ENCODE measurements at places on chromosomes 2 and 18.

GRCh38 chr2:207156451-207157161 lies 9.1 kb downstream of the KLF7 start:
- DNase-seq: no peak

DNA sequence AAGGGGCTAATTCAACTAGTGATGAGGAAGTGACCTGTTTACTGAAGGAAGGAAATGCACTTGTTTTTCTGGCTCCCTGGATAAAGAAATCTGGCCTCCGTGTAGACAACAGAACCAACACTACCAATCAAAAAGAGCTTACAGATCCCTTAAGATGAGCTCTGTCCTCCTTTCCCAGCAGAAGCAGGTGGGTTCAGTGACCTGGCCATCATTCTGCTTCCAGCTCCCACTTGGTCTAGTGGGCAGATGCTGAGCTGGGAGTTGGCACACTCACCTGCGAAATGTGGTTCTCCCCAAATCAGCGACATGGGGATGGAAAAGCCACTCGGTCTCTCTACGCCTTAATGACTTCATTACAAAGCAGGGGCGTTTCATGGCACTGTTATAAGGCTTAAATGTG lies 132.6 kb downstream of the AFF3 start:
- no peak for DNase-seq

GRCh38 chr2:216192931-216193330 lies 83.8 kb downstream of the XRCC5 start:
- no peak for DNase-seq

- DNase-seq: no peak
These were observed 9.6 kb downstream of the MRPL30 start for GRCh38 chr2:99190548-99190947.

DNA sequence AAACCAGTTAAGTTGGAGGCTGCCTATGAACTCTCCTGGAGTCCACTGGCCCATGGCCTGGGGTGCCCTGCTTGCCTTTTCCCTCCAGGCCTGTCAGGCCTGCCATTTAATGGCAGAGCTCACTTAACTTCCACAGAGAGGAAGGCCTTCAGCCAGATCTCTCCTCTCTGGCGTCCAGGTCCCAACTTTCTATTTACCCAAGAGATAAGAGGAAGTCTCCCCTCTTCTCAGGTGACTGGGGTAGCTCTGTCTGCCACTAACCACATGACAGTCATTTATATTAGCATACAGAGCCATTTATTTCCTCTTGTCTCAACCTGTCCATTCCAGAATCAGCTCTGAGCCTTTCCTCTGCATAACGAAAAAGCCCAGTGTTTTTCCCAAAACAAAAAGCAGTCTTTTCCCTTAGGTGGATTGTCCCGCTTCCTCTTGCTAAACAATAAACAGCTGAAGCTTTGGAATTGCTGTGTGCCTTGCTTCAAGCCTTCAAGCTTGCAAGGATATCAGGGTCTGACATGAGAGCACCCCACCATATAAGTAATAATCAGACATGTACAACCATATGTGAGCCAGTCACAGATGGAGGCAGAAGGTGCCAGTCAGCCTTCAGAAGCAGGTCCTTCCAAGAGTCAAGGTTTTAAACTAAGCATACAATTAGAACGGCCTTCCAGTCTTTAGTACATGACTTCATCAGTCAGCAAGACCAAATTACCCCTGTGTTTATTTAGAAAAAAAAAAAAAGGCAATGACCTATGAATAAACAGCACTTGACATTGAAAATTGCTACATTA lies 71.2 kb upstream of the STPG4 start:
- no peak for DNase-seq

DNA sequence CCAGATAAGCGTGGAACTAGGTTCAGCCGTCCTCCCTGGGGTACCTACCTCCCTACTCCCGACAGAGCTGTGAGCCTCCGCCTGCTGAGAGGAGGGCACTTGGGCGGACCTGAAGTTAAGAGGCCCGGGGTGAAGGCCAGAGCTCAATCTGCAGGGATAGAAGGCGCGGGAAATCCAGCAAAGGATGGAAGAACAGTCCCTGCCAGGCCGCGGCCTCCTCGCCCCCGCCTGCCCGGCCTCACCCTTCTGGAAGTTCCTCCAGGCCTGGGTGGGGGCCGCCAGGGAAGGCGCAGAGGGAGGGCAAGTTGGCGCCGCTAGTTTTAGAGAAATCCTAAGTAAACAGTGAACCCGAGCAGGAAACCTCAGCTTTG lies 13.0 kb downstream of the EN1 start:
- no peak for DNase-seq

DNA sequence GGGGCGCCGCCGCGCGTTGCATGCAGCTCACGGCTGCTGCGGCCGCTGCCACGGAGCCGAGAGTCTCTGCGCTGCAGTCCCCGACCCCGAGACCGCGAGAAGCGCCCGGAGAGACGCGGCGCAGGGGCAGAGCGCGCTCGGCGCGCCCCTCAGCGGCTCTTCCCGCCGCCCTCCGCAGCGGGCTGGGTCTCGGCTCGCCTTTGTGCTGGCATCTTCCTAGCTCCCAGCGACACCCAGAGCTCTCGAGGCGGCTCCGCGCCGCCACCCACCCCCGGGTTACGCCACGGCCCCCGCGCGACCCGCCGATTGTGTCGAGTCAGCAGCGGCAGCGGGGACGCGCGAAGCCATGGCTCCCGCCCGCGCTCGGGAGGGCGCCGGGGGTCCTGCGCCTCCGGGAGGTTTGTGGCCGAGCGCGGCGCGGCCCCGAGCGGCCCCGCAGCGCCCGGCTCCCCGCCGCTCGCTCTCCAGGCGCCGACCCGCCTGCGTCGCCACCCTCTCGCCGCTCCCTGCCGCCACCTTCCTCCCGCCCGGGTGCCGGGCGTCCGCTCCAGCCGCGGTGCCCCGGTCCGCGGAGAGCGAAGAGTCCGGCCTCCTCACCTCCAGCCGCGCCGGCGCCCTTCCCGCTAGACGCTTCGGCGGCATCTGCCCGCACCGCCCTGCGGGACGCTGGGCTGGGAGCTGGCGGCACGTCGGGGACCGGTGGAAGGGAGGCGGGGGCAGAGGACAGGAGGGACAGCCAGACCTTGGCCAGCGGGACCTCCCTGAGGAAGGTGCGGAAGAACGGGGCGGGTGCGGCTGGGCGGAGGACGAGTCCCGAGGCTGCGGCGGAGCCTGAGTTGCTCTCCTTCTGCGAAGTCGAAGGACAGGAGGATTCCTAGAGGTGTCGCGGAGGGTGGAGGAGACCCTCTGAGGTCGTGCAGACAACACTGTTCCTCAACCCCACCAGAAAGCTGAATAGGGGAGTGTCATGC lies 46.3 kb upstream of the CCDC150 start:
- no peak for DNase-seq

GRCh38 chr2:18749912-18750526 lies 160.7 kb upstream of the NT5C1B start:
- peak; percentile 9 for DNase-seq

DNA sequence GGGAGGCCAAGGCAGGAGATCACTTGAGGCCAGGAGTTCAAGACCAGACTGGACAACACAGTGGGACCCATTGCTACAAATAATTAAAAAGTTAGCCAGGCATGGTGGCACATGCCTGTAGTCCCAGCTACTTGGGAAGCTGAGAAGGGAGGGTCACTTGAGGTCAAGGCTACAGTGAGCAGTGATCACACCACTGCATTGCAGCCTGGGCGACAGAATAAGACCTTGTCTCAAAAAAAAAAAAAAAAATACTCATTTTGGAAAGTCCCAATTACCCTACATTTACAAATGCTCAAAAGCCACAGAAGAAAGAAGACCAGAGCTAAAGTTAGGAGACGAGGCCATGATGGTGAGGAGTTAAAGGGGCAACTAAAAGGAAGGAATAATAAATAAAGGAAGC lies 61.9 kb downstream of the COLEC12 start:
- DNase-seq: no peak

DNA sequence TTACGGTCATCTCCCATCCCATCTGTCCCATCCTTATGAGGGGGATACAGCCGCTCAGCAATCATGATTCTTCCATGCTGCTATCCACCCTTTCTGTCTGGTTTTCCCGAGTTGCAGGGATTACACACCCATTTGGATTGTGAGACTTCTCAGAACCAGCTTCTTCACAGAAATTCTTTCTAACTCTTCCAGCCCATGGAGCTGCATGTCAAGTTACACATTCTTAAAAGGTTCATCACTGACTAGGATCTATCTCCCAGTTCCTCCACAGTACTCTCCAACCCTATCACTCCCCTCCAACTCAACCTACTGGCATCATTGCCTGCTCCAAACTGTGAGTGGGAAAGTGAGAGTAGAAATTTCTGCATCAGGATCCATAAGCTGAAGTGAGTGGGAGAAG lies 558.2 kb upstream of the TNP1 start:
- no peak for DNase-seq

Measured in T follicular helper cell (primary cell).